ENCODE measurements at places on chromosomes 2 and 18.

GRCh38 chr2:53987336-53987921, 16.6 kb upstream of the PSME4 start:
- H3K27me3 ChIP-seq = no peaks in the 10 kb centered on the region
- H3K27ac ChIP-seq = peak overlapping the region; percentile 9
- H3K36me3 ChIP-seq = peaks cover 2% of the 10 kb centered on the region
- peaks cover 13% of the 10 kb centered on the region for H3K4me1 ChIP-seq
- H3K4me3 ChIP-seq = no peak overlapping the region

- H3K4me1 ChIP-seq = peaks cover 19% of the 10 kb centered on the region
- DNase-seq = no peak
- H3K27ac ChIP-seq = no peak overlapping the region
- H3K36me3 ChIP-seq = peaks cover 37% of the 10 kb centered on the region
Observed at GRCh38 chr2:96602330-96602823, 35.7 kb downstream of the KANSL3 start.

DNA sequence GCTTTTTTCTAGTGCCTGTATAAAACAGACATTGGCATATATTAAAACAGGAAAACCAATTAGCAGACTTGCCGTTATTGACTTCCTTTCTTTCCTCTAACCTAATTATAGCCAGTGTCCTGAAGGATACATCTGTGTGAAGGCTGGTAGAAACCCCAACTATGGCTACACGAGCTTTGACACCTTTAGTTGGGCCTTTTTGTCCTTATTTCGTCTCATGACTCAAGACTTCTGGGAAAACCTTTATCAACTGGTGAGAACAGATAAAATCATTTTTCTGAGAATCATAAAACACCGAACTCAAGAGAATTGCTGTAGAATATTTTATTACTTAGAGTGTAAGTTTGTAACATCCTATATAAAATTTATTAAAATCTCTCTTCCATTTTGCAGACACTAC, 74.3 kb downstream of the SCN2A start:
- no peak overlapping the region for H3K27ac ChIP-seq
- DNase-seq = no peak
- H3K4me1 ChIP-seq = no peaks in the 10 kb centered on the region
- H3K4me3 ChIP-seq = no peak overlapping the region

GRCh38 chr2:102139851-102140250, 2.7 kb upstream of the IL1R1 start:
- H3K27ac ChIP-seq = no peak overlapping the region
- H3K4me1 ChIP-seq = peaks cover 64% of the 10 kb centered on the region
- H3K36me3 ChIP-seq = peaks cover 44% of the 10 kb centered on the region
- DNase-seq = no peak

DNA sequence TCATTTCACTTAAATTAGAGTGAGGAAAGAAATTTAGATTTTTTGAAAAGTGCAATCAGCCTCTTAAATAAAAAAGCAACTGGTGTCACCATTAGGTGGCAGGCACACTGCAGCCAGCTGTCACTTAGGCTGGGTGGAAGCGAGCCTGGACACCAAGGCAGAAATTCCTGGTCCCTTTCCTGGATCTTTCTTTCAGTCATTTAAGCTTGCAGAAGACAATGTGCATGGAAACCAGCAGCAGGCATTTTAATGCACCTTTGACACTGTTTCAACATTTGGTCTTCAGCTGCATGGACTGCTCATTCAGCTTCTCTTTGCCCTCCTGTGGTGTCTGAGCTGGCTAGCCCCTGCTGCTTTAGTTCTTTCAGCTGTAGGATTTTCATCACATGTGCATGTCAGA, 61.0 kb downstream of the AQP4 start:
- H3K27ac ChIP-seq = no peak overlapping the region
- H3K36me3 ChIP-seq = no peaks in the 10 kb centered on the region

DNA sequence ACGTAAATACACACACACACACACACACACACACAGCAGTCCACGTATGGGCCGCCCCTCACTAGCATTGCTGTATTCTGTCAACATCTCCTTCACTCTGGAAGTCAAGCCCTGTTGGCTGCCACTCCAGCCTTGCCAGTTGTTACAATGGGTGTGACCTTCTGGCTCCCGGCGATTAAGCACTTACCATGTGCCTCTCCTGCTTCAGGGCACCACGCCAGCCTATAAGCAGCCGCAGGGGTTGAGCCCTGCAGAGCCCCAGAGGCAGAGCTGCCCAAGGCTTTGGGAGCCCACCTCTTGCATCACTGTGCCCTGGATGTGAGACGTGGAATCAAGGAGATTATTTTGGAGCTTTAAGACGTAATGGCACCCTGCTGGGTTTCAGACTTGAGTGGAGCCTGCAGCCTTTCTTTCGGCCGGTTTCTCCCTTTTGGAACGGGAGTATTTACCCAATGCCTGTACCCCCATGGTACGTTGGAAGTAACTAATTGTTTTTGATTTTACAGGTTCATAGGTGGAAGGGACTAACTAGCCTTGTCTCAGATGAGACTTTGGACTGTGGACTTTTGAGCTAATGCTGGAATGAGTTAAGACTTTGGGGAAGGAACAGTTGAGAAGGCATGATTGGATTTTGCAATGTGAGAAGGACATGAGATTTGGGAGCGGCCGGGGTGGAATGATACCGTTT, 54.5 kb upstream of the ROCK2 start:
- no peaks in the 10 kb centered on the region for H3K36me3 ChIP-seq
- no peak overlapping the region for H3K27ac ChIP-seq
- no peak for DNase-seq
- H3K4me1 ChIP-seq = no peaks in the 10 kb centered on the region

DNA sequence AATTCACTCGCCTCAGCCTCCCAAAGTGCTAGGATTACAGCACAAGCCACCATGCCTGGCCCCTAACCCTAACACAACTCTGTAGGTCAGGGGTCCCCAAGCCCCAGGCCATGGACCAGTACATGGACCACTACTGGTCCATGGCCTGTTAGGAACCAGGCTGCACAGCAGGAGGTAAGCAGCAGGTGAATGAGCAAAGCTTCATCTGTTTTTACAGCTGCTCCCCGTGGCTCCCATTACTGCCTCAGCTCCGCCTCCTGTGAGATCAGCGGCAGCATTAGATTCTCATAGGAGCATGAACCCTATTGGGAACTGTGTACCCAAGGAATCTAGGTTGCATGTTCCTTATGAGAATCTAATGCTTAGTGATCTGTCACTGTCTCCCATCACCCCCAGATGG, 201.7 kb downstream of the NRP2 start:
- peaks cover 30% of the 10 kb centered on the region for H3K27me3 ChIP-seq
- H3K4me3 ChIP-seq = no peak overlapping the region
- no peak overlapping the region for H3K27ac ChIP-seq
- H3K36me3 ChIP-seq = no peaks in the 10 kb centered on the region
- DNase-seq = no peak
